ENCODE measurements at places on chromosomes 12 and 14.

GRCh38 chr12:64461634-64462414 is 9.9 kb downstream of the TBK1 start:
- no peak for DNase-seq

GRCh38 chr12:90627180-90627896 is 327.6 kb downstream of the CCER1 start:
- no peak for DNase-seq

- no peak for DNase-seq
Observed at GRCh38 chr14:56002876-56003625, 115.2 kb upstream of the PELI2 start.

- DNase-seq: no peak
Observed at GRCh38 chr12:2688381-2688931, 106.3 kb upstream of the FKBP4 start.

GRCh38 chr14:32469388-32470160 is 140.5 kb downstream of the AKAP6 start:
- DNase-seq: peak; percentile 69

DNA sequence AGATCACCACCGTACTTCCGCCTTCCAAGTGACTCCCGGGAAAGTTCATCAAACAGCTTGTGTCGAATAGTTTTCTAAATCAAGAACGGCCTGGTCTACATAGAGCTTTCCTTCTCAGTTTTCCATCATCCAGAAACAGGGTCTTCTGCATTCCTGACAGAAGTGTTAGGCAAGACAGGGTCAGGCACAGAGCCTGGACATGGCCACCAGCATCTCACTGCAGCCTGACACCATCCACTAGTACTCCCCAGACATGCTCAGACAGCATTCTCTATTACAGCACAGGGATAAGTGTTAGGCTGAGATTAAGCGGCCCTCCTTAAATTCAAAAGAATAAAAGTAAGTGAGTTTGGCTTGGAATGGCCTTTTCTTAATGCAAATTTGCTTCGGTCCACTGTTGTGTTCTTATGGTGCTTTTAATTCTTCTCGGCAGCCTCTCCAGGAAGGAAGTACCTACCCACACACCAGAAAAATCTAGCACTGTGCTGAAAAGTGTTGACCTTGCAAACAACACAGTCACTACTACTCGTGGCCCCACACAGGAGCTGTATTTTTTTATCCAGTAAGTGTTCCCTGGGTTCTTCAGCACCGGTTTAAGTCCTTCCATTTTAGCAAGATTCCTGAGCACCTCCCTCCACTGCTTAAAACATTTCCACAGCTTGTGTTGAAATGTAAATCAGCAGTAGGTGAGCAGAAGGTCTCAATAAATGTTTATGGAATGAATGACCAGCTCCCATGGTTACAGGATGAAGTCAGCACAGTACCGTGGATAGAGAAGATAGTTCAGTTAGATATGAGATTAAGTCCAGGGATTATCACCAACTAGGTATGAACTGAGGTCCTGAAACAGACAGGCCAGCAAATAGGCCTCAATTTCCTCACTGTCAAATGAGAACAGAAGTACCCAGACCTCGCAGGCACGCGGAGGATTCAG is 44.1 kb downstream of the SETD3 start:
- DNase-seq: peak; percentile 29

DNA sequence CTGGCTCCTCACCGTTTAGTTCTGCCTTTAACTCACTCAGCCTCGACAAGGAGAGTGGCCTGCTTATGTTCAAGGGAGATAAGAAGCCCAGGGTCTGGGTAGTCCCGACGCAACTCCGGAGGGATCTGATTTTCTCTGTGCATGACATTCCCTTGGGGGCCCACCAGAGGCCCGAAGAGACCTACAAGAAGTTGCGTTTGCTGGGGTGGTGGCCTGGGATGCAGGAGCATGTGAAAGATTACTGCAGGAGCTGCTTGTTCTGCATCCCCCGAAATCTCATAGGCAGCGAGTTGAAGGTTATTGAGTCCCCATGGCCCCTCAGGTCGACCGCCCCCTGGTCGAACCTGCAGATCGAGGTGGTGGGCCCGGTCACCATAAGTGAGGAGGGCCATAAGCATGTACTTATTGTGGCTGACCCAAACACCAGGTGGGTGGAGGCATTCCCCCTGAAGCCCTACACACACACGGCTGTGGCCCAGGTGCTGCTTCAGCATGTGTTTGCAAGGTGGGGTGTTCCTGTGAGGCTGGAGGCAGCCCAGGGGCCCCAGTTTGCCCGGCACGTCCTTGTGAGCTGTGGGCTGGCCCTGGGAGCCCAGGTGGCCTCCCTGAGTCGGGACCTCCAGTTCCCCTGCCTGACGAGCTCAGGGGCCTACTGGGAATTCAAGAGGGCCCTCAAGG is 13.1 kb downstream of the CBLN3 start:
- no peak for DNase-seq

DNA sequence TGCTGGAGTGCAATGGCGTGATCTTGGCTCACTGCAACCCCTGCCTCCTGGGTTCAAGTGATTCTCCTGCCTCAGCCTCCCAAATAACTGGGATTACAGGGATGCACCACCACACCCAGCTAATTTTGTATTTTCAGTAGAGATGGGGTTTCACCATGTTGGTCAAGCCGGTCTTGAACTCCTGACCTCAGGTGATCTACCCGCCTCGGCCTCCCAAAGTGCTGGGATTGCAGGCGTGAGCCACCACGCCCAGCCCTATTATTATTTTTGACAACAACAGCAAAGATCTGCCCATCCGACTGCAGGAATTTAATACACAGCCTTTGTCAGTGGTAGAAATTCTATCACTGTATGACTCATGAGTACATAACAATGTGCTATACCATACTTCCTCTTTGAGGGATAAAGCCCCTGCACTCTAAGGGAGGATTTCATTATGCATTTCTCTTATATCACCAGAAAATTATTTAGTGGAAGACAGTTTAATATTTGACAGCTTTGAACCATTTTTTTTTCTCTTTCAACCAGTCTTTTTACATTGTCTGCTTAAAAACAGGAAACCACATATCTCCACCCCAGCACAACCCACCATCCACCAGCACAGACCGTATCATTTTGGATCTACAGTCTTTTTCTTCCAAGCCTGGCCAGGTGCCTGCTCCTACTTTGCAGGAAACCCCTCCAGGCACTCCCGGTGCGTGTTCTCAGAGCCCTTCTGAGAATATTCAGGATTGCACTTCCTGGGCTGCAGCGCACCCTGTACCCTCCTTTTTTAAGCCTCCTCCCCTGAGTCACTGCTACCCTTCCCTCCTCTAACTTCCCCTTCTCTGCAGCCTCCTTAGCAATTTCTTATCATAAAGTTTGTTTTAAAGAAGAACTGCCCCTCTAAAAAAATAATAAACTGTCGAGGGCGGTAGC is 594 bp downstream of the ARHGDIB start:
- peak; percentile 80 for DNase-seq

GRCh38 chr14:60622210-60622916 is 26.9 kb downstream of the SIX1 start:
- no peak for DNase-seq

GRCh38 chr12:113845900-113846674 is 120.0 kb downstream of the RBM19 start:
- DNase-seq: no peak

DNA sequence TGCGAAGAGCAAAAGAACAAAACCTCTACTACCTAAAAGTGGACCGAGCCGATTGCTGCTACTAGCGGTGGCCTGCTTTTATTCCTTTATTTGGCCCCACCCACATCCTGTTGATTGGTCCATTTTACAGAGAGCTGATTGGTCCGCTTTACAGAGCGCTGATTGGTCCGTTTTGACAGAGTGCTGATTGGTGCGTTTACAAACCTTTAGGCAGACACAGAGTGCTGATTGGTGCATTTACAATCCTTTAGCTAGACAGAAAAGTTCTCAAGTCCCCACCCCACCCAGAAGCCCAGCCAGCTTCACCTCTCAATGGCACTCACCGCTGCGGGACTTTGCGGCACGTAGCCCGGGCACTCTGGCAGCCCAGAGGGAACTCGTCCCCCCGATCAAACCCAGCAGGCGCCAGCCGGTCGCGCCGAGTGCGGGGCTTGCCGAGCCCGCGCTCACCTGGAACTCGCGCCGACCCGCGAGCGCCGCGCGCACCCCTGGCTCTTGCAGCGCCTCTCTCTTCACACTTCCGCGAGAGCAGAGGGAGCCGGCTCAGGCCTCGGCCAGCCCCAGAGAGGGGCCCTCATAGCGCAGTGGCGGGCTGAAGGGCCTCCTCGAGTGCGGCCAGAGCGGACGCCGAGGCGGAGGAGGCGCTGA is 8.7 kb upstream of the FGD4 start:
- DNase-seq: peak; percentile 53

- DNase-seq: no peak
Observed at GRCh38 chr12:83971781-83972180, 940.8 kb downstream of the SLC6A15 start.

DNA sequence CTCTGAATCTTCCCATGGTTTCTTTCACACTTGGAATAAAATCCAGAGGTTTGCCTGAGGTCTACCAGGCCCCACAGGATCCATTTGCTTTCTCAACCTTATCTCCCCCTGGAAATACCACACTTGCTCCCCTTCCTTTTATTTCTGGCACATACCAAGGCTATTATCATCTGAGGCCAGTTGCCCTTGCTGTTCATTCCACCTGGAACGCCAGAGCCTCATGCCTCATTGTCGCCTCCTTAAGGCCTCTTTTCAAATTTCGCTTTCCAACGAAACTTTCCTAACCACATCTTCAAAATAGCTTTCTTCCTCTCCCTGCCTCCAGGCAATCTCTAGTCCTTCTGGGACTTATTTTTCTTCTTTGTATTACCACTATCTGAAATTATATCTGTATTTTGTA is 11.2 kb upstream of the LRIG3 start:
- no peak for DNase-seq

DNA sequence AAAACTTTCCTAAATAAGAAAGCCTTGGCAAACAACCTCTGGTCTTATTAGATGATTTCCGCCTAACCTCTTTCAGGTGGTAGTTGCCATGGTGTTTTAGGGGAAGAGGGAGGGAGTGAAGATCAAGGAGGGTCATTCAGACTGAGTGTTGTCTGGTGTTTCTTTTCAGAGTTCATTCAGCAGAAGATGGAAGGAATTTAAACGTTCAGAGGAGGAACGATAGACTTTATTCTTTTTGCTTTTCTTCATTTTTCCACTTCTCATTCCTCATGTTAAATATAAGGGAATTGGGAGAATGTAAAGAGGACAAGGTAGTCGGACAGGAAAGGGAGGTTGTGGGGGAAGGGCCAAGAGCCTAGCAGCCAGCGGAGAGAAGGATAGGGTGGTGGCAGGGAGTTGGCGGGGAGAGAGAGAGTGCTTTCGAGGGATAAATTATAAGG is 17.4 kb upstream of the SALL2 start:
- DNase-seq: no peak

GRCh38 chr12:132761032-132761920 is at the start of gene ANKLE2:
ANKLE2 (minus strand) TSS chr12:132761832; CDS start chr12:132761798, 34 bp downstream.
- peak; percentile 57 for DNase-seq

DNA sequence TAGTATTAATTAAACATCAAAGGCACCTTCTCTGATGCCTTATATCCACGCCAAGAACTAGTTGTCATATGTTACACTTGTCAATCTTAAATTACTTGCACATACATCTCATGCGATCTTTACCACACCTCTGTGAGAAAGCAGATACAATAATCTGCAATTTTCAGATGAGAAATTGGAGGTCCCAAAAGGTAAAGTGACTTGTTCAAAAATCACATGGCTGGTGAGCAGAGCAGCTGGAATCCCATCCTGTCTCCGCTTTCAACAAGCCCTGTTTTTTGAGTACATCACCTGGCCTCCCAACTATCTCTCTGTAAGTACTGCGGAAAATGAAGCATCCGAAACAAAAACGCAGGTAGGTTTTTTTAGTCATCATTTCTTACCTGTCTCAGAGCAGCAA is 203.4 kb upstream of the FOXN3 start:
- DNase-seq: no peak

DNA sequence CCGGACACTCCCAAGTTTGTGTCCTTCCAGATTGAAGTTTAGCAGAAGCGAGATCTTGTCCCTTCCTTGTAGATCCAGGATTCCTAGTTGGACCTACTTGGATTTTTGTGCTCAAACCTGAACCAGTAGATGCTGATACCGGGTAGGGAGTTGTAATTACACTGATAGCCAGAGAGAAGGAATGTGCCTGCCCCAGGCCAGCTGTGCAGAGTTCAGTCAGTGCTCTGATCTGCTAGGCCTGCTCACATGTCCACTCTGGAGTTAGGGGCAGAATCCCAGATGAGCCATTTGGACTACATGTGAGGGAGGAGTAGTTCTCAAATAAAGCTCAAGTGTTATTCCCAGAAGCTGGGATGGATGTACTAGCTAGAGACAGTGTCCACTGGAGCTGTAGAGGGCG is 65.7 kb downstream of the PRKCH start:
- DNase-seq: no peak

DNA sequence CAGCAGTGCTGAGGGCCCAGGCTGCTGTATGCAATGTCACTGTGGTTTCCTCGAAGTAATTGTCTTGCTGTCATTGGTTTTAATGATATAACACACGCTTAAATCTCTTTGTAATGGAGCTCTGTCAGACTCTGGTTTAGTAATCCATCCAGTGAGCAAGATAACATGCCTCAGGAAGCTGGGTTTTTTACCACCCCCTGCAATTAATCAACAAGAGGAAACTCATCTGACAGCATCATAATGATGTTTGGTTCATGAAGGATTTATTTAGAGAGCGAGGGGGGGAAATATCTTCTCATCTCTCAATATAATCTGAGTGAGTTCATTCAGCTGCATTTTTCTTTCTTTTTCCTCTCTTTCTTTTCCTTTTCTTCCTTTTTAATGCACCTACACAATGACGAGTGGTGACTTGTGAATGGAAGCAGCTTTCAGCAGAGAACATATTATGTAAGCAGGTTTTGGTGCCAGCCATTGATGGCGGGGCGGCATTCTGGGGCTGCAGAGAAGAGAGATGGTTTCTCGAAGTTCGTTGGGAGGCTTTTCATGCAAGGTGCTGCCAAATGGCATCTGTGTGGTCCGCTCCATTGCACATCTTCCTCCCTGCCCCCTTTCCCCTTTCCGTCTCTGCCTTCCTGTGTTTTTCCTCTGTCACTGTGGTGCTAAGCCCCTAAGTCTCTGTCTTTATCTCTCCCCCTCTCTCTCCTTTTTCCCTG is 6.7 kb downstream of the RPH3A start:
- no peak for DNase-seq

DNA sequence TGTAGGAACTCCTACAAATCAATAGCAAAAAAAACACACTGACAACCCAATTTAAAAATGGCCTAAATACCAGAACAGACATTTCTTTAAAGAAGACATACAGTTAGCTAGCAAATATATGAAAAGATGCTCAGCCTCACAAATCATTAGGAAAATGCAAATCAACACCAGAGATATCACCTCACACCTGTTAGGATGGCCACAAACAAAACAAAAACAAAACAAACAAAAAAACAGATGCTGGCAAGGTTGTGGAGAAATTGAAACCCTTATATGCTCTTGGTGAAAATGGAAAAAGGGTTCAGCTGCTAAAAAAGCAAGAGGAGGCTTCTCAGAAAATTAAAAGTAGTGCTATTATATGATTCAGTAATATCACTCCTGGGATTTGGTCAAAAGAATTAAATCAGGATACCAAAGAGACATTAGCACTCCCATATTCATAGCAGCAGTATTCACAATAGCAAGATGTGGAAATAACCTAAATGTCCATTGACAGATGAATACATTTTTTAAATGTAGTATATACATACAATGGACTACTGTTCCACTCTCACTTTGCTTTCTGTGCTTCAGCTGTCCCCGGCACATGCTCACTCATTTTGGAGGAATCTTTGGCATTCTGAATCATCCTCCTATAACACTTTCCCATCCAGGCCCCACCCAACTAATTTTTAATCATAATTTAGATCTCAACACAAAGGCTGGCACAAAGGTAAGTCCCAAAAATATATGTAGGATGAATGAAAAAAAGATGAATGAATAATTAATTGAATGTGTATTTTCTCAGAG is 99.1 kb downstream of the SYT1 start:
- no peak for DNase-seq
